Vagina (tissue), 2 donors: ENCODE measurements at places on chromosomes 7 and 10.

DNA sequence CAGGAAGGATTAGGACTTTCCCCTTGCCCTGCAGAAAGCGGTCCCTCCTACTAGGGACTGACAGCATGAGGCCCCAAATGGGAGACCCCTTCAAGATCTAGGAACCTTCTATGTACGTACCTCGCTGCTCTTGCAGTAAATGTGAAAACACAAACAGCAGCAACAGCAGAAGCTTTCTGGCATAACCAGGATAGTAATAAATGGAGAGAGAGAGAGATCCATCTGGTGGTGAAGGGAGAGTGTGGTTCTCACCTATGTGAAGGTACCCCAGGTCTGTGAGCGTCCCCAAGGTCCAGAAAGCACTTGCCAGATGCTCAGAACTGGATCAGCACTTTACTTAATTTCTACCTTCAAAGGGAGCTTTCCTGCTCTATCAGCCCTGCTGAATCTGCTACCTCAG lies 592.7 kb downstream of the PARD3 start:
- no peak for DNase-seq

- DNase-seq = no peak
Measured at GRCh38 chr7:2511769-2512168, 7.8 kb upstream of the LFNG start.

DNA sequence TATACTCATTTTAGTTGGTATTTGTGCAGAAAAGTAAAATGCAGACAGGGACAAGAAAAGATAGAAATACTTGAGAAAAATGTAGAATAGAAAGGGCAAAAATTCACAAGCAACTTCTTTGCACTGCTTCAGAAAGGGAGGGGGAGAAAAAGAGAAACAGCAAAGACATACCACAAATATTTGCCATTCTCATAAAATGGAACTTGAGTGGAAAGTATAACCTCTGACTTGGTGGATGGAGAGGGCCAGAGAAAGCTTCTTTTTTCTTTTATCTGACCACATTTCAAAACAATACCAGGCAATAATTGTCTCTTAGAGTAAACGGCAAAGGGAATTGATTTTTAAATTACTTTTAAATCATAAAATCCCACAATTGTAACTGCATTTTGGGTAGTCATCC lies 35.8 kb upstream of the TRUB1 start:
- no peak for DNase-seq

- DNase-seq = no peak
Measured at GRCh38 chr7:122790591-122790990, 87.9 kb upstream of the RNF148 start.

DNA sequence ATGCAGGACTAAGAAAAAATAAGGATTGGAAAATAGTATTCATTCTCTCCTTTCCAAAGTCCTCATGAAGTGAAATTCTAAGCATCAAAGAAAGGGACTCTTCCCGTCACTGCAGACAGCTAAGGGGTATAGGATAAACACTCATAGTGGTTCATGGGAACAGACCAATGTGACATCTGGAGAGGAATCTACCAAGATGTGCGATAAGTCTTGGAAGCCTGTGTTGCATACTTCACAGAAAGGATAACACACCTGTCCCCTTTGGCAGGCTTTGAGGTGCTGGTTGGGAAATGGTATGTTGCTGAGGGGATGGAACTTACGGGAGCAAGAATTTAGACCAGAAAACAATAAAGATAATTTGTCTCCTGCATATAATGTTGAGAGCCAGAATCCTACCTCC lies 248.1 kb downstream of the ARHGAP21 start:
- DNase-seq = no peak

GRCh38 chr7:87038993-87039690 lies 20.3 kb downstream of the ELAPOR2 start:
- no peak for DNase-seq

DNA sequence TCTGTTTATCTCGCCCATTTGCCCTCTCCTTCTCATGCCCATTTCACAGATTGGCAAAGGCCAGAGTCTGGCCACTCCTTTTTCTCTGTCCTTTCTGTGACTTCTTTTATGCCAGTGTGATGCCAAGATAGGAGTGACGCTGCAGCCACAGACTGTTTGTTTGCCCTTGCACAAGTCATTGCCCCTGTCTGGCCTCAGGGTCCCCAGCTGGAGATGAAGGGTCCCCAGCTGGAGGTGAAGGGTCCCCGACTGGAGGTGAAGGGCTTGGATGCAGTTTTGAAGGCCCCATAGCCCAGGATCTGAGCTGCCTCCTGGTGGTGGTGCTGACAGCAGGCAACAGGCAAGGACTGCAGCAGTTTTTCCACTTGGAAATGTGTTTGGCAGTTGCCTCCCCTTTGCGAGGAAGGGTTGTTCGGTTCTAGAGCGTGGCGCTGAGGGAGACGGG lies 50.8 kb upstream of the SLC29A3 start:
- no peak for DNase-seq

- DNase-seq = no peak
Measured at GRCh38 chr7:24133691-24134090, 150.3 kb upstream of the NPY start.

- DNase-seq = no peak
Measured at GRCh38 chr10:63522277-63522687, 1.1 kb downstream of the REEP3 start.

- peak; percentile 61 for DNase-seq
Measured at GRCh38 chr7:102101926-102102325, 184.7 kb upstream of the SH2B2 start.

DNA sequence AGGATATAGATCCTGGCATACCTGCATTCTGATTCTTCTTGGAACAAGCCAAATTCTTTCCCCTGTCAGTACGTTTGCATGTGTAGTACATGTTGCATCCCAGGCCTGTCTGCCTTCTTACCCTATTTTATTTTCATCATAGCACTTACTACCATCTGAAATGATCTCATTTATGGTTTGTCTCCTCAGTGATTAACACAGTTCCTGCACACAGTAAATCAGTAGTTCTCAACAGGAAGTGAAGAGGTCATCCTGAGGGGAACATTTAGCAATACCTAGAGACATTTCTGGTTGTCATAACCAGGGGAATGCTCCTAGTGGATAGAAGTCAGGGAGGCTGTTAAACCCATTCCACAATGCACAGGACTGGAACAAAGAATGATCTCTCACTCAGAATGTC lies 38.2 kb upstream of the SLC26A4 start:
- no peak for DNase-seq

GRCh38 chr7:47884675-47885074 lies 63.6 kb downstream of the PKD1L1 start:
- no peak for DNase-seq

- DNase-seq = no peak
Measured at GRCh38 chr7:116804471-116804870, 57.9 kb upstream of the CAPZA2 start.

- DNase-seq = no peak
Measured at GRCh38 chr7:97971120-97971989, 18.6 kb downstream of the OCM2 start.

GRCh38 chr10:100101192-100102076 lies 19.8 kb upstream of the CPN1 start:
- DNase-seq = no peak

DNA sequence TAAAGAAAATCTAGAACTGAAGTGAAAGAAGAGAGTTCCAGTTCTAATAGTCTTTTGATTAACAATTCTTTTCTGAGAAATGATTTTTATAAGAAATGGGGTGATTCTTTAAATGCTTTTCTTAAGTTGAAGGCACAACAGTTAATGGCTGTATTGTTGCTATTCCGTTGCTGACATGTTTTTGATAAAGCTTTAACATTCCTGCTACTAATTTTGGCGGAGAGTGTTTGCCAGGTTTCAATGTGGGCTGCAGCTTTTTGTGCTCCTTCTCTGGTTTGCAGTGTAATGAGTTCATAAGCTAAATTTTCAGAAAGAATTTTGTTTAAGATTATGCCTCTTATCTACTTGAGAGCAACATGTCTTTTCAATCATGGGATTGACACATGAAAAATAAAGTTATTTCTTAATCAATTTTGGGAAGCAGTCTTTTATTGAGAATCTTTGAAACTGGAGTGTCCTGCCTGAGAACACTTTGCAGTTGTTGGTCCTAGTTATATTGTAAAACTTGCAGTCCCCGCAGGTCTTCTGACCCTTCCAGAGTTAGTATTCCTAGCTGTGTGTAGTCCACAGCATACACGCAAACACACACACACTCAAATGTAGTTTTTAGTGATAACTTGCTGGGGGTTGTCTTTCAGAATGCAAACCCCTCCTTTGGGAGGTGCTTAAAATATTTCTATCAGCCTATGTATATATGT lies 56.7 kb downstream of the COL17A1 start:
- no peak for DNase-seq

DNA sequence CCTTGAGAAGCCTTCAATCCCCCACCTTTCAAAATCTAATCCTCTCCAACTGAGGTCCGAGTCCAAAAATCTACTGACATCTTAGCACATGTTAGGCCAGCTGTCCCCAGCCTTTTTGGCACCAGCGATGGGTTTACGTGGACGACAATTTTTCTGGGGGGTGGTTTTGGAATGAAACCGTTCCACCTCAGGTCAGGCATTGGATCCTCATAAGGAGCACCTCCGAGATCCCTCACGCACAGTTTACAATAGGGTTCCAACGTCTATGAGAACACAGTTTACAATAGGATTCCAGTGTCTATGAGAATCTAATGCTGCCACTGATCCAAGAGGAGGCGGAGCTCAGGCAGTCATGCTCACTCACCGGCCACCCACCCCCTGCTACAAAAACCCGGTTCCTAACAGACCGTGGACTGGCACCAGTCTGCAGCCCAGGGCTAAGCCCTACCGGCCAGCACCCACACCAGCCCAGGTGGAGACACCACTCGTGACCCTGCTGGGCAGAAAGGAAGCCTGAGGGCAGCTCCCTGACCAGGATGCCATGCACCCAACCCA lies 107.6 kb downstream of the DIP2C start:
- no peak for DNase-seq

DNA sequence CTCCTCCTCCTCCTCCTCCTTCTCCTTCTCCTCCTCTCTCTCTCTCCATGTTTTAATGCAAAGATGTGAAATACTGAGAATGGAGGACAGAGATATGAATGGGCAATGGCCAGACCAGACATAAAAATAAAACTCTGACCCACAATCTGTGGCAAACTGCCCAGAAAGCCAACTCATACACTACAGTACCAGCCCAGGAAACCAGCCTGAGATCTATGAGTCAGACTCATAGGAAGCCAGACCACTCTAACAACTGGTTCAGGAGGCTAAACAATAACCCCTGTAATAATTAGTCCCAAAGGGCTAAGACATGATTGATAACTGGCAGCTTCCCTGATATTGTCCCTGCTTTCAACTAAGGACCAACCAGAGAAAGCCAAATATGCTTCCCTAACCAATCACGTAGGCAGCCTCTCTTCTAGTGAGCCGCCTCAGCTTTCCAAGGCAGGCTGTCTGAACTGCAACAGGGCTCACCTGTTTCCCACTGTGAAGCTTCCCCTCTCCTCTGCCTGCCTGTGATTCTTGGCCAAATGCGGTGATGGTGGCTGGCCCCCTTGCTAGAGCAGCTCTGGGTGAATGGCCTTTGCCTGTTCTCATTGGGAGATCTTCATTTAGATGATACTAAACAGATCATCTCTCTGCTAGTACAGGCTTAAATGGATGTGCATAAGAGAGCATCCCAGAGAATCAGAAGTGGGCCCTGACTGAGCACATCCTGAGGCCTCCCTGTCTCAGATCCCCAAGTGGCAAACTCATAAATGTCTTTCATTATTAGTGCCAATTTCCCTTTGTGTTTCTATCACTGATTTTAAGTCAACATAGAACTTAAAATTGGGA lies 817.6 kb downstream of the TNS3 start:
- DNase-seq = no peak

DNA sequence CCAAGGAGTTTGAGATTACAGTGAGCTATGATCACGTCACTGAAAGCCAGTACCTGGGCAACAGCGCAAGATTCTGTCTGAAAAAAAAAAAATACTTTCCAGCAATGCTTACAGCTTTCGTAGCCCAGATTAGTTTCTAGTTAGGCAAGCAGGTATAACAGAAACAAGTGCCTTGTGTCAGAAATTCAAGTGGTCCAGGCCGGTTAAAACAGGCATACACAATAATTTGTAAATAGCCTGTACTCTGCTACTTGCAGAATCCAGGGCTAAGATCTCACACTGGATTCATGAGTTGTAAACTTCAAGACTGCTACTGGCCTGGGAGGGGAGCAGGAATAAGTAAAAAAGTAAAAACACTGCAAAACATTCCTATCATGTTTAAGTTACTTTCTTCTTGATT lies 512.9 kb downstream of the IPMK start:
- DNase-seq = no peak

- DNase-seq = no peak
Measured at GRCh38 chr7:157682946-157683746, 346.3 kb downstream of the DNAJB6 start.

DNA sequence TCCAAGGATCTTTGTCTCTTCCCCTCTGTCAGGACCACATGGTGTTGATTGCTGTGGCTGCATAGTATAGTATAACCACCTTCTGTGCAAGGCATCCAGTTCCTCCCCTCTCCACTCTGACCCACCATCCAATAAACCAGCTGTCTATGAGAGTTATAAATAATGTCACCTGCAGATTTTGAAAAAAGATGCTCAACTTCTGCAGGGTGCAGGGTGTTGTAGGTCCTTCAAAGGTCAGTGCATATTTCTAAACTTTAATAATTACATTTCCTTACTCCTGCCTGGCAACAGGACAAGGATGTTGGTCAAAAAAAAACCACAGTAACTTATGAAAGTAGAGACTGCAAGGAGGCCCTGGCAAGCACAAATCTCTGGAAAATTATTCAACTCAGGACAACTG lies 166.2 kb downstream of the PKD1L1 start:
- DNase-seq = no peak

GRCh38 chr10:22251751-22252223 lies 34.0 kb upstream of the EBLN1 start:
- DNase-seq = no peak

DNA sequence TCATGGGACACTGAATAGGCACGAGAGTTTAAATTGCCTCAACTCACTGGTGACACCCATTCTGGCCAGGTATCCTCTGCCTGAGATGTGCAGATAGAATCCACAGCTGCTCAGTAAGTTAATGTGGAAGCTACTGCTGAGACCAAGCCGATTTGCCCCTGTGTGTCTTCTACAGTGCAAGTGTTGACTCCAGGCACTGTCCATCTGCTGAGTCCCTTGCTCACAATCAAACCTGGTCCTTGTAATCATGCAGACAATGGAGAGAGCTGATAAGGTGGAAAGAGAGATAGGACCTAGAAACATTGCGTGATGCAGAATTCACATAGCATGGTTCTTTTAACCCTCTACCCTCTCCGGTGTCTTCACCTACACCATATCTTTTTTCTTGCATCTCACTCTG lies 101.4 kb downstream of the ITGB8 start:
- DNase-seq = no peak

GRCh38 chr7:136489808-136490207 lies 378.6 kb upstream of the CHRM2 start:
- no peak for DNase-seq

- no peak for DNase-seq
Measured at GRCh38 chr10:52756295-52756694, 16.3 kb downstream of the MBL2 start.

- DNase-seq = peak; percentile 70
Measured at GRCh38 chr10:48551861-48552591, 52.8 kb downstream of the ARHGAP22 start.

- no peak for DNase-seq
Measured at GRCh38 chr10:86755740-86756510, 494 bp upstream of the BMPR1A start.
